ENCODE measurements at places on chromosomes 3 and 15.

- no peak for DNase-seq
Observed at GRCh38 chr3:30188713-30189112, 417.7 kb upstream of the TGFBR2 start.

GRCh38 chr3:16298891-16299290 lies 33.9 kb downstream of the OXNAD1 start:
- DNase-seq = no peak

DNA sequence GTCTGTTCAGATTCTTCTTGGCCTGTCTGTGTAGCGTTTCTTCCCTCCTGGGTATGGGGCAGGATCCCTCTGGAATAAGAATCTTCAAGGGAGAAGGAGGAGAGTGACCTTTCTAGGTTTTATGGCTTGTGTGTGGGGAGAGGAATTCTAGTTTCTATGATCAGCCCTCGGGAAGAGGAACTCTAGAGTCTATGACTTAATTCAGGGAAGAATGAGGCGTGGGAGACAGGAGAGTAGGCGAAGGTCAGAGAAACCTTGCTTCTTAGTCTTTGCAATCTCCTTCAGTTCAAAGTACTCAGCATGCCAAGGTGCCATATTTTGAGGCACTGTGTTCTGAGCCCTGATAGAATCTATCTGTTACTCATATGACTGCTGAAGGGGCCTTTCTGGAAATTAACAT lies 99.2 kb upstream of the C3orf80 start:
- DNase-seq = no peak

DNA sequence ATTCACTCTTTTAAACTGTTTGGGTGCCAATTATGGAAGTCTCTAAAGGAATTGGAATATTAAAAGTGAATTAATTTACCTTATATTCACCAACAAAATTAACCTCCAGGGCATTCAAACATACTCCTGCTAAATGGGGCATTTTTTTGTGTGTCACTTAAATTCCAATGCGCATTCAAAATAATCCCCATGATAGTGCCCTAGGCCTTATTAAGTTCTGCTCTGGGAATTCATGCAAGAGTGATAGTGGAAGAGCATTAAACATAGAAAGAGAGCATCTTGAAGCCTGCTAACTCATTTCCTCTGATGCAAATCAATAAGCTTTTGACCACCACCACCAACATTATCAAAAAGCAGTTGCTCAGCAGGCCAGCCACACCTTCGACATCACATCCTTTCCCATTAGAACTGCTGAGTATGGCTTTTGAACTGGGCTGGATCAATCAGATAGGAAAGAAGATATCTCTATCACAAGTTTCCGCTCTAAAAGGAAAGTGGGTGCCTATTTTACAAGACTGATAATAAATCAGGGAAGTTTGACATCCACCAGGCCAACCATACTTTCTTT lies 156.7 kb downstream of the TMCO5A start:
- DNase-seq = no peak

DNA sequence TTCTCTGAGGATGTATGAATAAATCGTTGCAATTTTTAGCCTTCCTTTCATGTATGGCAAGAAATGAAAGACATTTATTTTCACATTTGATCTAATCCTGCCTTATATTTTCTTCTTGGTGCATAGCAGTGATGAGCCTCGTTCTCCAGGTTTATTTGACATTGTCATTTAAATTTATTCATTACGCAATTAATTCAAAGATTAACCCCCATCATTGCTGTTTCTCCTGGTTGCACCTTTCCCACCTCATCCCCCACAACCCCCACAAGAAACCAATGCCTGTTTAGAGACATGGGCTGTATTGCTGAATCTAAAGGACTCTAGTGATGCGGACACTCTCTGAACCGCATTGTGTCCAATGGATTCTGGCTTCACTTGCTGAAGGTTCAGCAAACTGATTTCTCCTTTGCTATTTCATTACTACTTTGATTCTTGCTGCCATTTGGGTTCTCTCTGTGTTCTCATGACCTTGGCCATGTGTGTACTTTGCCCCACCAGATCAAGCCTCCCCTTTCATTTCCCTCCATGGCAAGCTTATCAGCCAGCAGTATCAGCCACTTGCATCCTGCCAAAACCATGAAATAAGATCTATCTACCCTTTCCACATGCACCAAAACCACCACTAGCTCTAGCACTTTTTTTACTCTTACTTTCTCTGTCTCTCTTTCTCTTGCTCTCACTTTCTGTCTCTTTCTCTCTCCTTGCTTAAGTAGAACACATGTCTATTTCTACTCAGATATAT lies 382.7 kb downstream of the GBE1 start:
- no peak for DNase-seq

GRCh38 chr3:47871389-47871788 lies 68.5 kb downstream of the DHX30 start:
- no peak for DNase-seq

DNA sequence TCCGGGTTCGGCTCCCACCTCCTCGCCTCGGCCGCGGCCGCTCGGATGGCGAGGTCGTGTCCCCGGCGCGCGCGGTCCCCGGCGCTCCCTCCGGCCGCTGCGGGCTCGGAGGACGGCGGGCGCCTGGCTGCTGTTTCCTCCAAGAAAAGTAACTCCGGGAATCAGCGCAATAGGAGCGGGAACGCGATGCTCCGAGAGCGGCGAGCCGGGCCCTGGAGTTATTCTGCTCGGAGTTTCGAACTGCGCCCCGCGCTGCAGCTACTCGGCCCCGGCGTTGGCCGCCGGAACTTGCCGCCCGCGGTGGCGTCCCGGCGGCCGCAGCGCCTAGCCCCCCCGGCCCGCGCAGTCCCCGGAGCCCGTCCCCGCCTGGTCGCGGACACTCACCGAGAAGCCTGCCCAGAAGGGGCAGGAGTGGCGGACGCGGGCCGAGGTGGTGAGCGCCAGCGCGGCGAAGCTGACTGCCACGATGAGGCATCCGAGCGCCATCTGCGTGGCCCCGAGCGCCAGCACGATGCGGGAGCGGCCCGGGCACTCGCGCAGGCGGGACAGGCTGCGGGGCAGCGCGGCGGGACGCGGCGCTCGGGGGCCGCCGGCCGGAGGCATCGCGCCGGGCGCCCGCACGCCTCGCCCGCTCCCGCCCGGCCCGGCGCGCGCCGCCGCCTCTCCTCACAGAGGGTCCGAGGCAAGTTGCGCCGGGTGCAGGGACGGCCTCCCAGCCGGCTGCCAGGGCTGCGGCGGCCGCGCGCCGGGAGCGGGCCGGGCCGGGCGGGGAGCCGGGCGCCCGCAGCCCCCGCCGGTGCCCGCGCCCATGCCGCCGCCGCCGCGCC lies 251.9 kb downstream of the TJP1 start:
- no peak for DNase-seq

- DNase-seq = no peak
Observed at GRCh38 chr3:190709351-190709773, 153.1 kb downstream of the GMNC start.

- DNase-seq = no peak
Observed at GRCh38 chr15:60323322-60323721, 74.5 kb downstream of the ANXA2 start.

- no peak for DNase-seq
Observed at GRCh38 chr3:25483456-25483855, 55.4 kb downstream of the RARB start.

GRCh38 chr15:51131596-51132290 lies 37.0 kb upstream of the TNFAIP8L3 start:
- no peak for DNase-seq

GRCh38 chr3:104796556-104796955 lies 570.2 kb upstream of the ALCAM start:
- no peak for DNase-seq

DNA sequence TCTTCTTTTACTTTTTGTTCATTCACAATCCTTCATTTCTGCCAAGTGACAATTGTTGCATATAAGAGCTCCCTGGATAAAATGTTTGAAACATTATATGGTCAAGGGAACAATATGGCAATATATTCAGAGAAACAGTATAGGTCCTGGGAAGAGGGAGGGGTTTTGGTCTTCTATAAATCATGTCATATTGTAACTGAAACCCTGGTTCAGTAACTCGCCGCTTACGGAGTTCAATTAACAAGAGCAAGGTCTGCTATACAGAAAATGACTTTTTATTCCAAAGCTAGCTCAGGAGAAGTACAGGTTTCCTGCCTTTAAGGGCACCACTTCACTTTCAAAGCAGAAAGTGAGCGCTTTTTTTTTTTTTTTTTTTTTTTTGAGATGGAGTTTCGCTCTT lies 522.1 kb upstream of the TGFBR2 start:
- no peak for DNase-seq

DNA sequence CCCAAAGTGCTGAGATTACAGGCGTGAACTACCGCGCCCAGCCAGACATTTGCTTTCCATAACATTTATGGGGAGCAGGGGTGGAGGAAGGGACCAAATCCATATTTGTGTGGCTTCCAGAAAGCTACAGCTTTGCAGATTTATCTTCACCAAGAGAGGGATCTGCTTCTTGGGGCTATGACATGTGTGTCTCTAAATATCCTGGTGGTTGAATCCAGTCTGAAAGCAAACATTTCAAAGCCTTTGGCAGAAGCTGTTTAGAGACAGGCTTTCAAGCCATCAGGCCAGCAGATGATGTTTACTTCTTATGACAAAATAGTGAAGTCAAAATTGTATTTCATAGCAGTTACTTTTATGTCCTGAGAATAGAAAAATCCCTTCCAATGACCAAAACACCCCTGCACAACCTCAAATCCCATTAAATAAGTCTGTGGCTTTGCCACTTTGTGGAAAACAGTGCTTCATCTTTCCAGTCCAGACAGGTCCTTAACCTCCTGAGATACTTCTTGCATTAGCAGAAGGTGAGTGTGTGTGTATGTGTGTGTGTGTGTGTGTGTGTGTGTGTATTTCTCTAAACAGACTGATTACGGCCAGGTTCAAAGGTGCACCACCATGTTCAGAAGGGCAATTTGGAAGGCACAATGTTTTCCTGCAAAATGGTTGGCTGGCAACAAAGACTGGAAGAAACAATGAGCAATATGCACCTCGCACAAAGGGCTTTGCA lies 191.4 kb upstream of the LRIG1 start:
- DNase-seq = no peak
